ENCODE measurements at places on chromosomes 7 and 10.

- DNase-seq: no peak
Measured at GRCh38 chr10:125226005-125226404, 65.6 kb upstream of the CTBP2 start.

GRCh38 chr7:130490888-130491804, 739 bp upstream of the MEST start:
- peak; percentile 70 for DNase-seq

DNA sequence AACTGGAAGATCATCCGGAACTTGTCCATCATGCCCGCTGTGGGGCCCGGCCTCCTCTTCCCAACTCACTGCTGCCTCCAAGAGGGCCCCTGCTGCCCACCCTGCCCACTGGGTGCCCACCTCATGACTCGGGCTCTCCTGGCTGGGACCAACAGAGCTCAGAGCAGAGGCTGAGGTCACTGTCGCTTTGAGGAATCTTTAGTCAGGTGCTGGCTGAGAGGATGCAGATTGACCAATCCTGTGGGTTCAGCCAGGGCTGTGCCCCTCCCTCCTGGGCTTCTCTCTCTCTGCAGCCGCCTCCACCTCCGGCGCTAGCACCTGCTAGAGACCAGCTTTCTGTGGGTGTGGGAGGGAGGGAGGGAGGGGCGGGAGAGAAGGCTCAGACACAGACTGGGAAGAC, at the start of gene CALHM1:
TSS of gene CALHM1 (minus strand) at position 181 of the 400 bp plus-strand sequence. CDS start at position 32, 149 bp downstream.
- no peak for DNase-seq

DNA sequence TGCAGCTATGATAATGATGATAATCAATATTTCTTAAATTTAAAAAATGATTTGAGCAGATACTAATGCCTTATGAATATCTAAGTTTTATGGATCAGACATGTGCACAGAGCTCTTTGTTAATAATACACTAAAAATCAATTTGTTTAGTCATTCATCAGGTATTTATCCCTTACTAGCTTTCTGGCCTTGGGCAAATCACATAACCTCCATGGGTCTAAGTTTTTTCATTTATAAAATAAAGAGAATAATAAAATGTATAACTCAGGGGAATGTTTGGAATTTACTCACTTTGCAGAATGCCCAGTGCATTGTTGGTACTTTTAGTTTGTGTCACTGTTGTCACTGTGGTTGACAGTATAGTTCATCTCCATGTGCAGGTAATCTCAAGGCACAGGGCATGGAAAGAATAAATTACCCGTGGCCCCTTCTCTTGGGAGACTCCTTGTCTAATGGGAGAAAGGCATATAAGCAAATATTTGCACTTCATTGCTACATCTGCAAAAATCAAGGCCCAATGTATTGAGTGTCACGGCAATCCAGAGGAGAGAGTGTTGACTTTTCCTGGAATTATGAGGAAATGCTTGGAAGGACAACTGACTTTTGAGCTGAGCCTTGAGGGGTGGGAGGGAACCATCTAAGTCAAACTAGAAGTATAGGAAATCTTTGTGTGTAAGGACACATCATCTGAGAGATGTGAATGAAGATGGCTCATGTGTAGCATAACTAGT, 64.7 kb upstream of the CTTNBP2 start:
- DNase-seq: no peak

DNA sequence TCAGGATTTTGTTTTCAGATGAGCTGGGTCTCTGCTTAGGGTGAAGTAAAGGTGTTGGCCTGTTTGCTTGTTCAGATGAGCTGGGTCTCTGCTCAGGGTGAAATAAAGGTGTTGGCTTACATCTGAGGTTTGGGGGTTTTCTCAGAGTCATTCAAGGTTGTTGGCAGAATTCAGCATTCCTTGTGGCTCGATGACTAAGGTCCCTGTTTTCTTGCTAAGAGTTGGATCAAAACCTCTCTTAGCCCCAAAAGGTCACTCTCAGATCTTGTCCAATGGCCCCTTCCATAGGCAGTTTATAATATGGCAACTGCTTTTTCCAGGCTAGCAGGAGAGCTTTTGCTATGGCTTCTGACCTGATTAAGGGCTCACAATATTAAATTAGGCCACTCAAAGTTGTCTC, 106.6 kb downstream of the ADAM22 start:
- DNase-seq: no peak

DNA sequence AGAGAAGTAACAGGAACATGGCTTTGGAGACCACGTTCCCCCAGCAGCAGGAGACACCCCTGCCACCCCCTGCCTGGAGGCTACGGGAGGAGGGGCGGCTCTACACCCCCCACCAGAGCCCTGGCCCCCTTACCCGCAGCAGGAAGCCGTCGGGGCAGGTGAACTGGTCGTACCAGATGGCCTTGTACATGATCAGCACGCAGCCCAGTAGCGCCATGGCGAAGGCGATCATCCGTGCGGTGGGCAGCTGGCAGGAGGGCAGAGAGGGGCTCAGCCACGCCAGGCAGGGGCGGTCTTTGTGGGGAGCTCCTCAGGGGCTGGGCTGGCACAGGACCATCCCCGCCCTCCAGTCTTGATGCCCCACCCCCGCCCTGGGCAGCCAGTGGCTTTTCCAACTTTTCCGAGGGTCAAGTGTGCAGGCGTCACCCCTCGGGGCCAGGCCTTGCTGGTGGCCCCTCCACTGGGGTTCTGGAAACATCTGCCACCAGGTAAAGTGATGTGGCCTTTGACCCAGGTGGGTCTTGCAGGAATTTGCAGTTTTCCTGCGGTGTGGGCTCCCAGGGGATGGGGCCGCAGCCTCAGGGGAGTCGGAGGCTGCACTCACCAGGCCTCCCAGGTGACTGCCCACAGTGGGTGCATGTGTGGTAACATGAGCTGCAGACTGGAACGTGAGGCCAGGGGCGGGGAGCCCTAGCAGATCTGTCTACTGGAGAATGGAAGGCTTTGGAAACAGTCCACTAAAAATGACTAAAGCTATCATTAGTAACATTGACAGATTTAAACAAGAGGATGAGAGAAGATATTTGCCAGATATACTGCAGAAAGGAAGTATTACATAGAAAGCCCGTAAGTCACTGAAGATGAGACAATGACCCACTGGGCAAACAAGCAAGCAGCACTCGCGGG, 9.7 kb downstream of the CALY start:
- no peak for DNase-seq

DNA sequence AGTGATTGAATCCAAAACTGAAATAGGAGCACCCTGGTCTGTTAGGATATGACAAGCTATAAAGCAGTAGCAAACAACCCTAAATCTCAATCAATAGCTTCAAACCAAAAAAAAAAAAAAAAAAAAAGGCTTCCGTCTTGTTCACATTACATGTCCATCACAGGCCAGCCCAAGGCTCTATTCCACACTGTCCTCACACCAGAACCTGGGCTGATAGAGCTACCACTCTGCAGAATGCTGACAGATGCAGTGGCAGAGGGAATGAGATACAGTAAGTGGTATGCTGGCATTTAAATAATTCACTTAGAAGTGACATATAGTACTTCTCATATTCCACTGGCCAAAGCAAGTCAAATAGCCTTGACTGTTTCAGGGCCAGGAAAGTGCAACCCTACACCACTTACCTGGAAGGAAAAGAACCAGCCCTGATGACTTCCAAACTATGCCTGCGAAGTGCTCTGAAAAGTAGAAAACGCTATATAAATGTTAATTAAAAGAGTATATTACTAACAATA, 5.8 kb downstream of the CDCA7L start:
- DNase-seq: no peak

DNA sequence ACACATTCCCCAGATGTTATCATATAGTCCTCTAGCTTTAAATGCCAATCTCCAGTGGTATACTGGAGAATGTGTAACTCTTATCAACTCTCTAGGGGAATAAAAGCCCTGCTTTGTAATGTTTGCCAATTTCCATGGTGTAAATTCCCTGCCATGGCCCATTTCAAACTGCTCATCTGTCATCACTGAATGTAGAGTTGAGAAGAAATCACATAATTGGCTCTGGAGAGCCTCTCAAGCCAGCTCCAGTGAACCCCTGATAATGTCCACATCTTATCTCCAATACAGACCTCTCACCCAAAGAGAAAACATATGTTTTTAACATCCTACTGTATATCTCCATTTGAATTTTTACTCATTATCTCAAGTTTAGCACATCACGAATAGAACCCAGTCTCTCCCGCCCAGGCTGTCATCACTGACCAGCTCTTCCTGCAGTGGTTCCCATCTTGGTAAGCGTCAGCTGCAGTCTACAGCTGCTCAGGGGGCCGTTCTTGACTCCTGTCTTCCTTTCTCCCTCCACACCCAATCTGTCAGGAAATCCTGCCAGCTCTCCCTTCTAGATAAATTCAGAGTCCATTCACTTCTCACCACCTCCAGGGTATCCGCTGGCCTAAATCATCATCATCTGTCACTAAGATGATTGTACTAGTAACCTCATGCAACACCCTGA, 332.4 kb downstream of the FRMD4A start:
- DNase-seq: no peak

- DNase-seq: no peak
Measured at GRCh38 chr7:75985518-75986146, 8.8 kb downstream of the TMEM120A start.

DNA sequence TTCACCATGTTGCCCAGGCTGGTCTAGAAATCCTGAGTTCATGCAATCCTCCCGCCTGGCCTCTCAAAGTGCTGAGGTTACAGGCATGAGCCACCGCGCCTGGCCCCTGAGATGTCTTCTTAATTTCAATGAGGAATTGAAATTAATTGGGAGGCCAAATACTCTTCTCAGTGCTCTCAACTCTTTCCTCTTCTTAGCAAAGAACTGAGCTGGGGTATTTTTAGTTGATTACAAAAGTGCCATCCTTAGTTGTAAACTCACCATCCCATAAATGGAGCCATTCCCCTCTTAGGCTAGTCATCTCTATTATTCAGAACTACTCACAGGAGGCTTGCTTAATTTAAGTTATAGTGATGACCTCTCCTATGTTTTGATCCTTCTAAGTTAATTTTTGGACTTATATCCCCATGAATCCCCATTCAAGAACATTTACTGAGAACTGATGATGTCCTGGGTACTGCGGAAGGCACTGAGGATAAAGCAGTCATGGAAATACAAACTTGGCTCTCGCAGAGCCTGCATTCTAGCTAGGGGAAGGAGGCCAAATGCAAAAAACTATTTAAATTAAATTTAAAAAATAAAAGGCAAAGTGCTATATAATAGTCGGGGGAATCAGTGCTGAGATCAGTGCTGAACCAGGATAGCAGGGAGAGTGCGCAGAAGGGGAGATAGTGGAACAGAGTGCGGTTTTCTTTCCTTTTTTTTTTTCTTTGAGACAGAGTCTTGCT, 145.3 kb downstream of the SFMBT2 start:
- no peak for DNase-seq

- peak; percentile 36 for DNase-seq
Measured at GRCh38 chr10:84204122-84204521, 9.8 kb downstream of the CDHR1 start.

- no peak for DNase-seq
Measured at GRCh38 chr10:13512564-13512963, 16.2 kb downstream of the BEND7 start.

- DNase-seq: no peak
Measured at GRCh38 chr7:93836116-93836515, 54.4 kb downstream of the TFPI2 start.

DNA sequence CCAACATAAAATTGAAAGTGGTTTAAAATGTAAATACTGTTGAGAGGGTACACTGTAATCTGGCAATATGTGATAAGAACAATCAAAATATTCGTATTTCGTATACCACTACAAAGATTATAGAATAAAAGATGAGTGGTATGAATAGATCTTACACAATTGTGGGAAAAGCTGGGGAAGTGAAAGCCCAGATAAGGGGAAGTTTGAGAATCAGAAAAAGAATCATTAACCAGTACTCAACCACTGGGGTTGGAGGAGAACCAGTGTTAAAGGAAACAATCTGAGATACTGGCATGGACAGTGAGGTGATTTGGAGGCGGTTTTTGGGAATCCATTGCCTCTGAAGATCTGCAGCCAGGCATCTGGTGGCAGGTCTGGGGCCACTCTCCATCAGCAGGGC, 59.7 kb upstream of the CDK14 start:
- DNase-seq: no peak

DNA sequence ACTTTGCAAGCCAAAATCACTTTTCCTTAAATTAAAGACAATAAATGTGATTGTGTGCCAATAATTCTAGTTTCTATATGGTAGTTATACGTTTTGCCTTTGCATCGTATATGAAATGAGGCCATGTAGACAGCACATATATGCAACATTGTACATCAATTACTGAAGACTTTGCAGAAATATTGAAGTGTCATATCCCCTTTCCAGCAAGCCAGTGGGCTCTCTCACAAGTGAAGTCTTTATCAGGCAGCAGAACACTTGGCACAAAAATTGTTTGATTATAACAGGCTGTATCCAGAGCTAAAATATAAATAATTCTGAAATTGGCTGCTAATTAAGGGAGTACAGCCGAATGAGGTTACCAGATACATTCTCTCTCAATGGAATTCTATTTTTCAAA, 588.6 kb upstream of the SEMA3D start:
- DNase-seq: no peak

GRCh38 chr7:98880485-98880884, 2.2 kb downstream of the TRRAP start:
- DNase-seq: no peak

- peak; percentile 16 for DNase-seq
Measured at GRCh38 chr10:96673318-96674099, 46.8 kb downstream of the PIK3AP1 start.
